Gastrocnemius medialis (tissue), 4 donors: ENCODE measurements at places on chromosomes 11 and 22. TPM values are rescaled to one million over a fixed set of nuclear protein-coding genes. Genes with fewer than 3 reads are reported as not detected.

- no peaks in the 10 kb centered on the region for H3K36me3 ChIP-seq
- no peak overlapping the region for H3K27ac ChIP-seq
- DNase-seq, result no peak
- no peak overlapping the region for H3K4me3 ChIP-seq
Observed at GRCh38 chr11:36012979-36013378, 69.1 kb downstream of the LDLRAD3 start.

DNA sequence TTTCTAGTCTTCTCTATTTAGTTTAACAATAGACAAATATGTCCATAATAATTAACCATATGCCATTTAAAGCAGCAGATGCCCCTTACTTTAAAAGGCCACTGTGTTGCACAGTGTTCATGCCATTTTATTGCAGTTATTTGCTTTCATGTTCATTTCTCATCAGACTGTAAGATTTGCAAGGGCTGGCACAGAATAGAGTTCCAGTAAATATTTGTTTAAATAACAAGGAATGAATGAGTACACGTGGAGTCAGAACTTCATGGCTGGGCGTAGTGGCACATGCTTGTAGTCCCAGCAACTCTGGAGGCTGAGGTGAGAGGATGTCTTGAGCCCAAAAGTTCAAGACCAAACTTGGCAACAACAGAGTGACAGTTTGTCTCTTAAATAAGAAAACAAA is 1228.6 kb downstream of the LRRC4C start:
- no peaks in the 10 kb centered on the region for H3K27me3 ChIP-seq
- no peaks in the 10 kb centered on the region for H3K36me3 ChIP-seq
- no peaks in the 10 kb centered on the region for H3K4me1 ChIP-seq
- no peak overlapping the region for H3K27ac ChIP-seq
- H3K4me3 ChIP-seq, result no peak overlapping the region

GRCh38 chr11:119478711-119479285 is 55.8 kb upstream of the THY1 start:
- H3K36me3 ChIP-seq, result no peaks in the 10 kb centered on the region
- no peak for DNase-seq
- no peak overlapping the region for H3K27ac ChIP-seq
- no peaks in the 10 kb centered on the region for H3K27me3 ChIP-seq
- H3K4me1 ChIP-seq, result peaks cover 4% of the 10 kb centered on the region
- H3K4me3 ChIP-seq, result no peak overlapping the region

The C11orf91 gene
- total RNA-seq, result not detected

The HEPACAM gene
- total RNA-seq, result not detected

DNA sequence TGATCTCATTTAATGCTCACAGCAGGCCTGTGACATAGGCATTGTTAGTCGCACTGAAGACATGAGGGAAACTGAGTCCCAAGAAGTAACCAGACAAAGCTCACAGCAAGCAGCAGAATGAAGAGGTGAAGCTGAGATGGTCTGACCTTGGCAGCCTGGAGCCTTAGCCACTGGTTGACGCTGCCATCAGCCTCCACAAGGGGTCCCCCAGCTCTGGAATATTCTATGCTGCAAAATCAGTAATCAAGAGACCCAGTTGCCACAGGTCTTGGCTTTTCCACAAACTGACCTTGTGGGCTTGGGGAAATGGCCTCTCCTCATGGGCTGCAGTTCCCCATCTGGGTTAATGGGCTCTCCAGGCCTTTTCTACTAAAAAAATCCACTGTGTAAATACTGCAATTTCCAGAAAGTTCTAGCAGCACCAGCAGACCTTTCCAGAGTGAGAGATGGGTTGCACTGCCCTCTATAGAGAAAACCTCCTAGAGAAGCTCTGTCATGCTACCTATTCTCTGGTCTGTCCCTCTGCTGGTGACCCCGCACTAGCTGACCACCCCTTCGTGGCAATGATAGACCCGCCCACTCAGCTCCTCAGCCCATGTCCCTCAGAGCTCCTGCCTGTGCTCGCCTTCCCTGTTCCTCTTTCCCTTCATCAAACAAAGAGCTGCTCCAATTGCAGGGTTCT is 22.6 kb upstream of the ISX start:
- peaks cover 7% of the 10 kb centered on the region for H3K27me3 ChIP-seq
- H3K27ac ChIP-seq, result no peak overlapping the region
- no peak for DNase-seq
- H3K4me1 ChIP-seq, result no peaks in the 10 kb centered on the region
- H3K36me3 ChIP-seq, result no peaks in the 10 kb centered on the region
- H3K4me3 ChIP-seq, result no peak overlapping the region

DNA sequence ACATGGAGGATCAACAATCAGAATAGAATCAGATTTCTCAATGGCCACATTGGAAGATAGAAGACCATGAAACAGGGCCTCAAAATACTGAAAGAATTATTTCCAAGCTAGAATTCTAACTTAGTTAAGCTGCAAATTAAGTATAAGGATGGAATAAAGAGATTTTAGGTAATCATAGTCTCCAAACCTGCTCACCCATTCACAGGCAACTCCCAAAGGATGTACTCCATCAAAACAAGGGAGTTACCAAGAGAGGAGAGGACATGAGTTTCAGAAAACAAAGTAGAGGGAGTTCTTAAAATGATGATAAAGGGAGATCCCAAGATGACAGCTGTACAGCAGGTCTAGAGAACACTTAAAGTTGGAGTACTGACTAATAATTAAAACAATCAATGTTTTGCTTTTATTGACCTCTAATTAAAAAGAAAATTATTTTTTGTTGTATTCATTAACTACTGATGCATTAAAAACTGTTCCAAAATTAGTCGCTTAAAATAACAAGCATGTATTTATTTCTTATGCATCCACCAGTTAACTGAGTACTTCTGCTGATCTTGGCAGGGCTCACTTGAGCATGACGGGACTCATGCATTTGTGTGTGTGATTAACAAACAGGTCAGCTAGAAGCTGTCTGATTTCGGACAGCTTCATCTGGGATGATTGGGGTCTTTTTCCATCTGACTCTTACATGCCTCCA is 95.6 kb downstream of the CD44 start:
- H3K27me3 ChIP-seq, result no peaks in the 10 kb centered on the region
- no peak overlapping the region for H3K27ac ChIP-seq
- peaks cover under 1% of the 10 kb centered on the region for H3K36me3 ChIP-seq
- H3K4me3 ChIP-seq, result no peak overlapping the region

The KDELR3 gene
- total RNA-seq, result not detected

DNA sequence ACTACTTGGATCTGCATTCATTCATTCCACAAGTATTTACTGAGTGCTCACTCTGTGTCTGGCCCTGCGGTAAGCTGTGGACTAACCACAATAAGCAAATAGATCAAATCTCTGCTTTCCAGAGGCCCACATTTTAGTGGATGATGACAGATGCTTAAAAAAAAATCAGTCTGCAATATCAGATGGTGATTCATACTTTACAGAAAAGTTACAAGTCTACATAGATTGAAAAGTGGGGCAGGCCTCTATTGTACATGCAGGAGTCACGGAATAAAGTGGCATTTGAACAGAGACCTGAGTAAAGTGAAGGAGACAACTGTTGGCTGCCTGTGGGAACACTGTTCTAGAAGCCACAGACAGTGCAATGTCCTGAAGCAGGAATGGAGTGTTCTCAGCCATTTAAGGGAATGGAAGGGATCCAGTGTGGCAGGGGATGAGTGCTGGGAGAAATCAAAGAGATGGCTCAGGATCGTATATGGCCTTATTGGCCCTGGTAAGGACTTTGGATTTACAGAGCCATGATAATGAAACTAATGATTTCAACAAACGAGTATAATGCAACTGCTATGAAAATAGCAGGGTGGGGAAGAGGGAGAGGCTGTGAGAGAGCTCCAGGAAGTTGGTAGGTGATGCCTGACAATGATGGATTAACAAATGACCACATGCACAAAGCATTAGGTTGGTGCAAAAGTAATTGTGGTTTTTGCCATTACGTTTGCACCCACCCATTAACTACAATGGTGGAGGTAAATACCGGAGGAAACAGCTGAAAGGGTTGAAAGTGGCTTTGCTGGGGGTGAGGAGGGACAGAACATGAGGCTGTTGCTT is 31.1 kb downstream of the TMEM45B start:
- H3K4me3 ChIP-seq, result no peak overlapping the region
- H3K4me1 ChIP-seq, result no peaks in the 10 kb centered on the region
- H3K27me3 ChIP-seq, result no peaks in the 10 kb centered on the region
- no peaks in the 10 kb centered on the region for H3K36me3 ChIP-seq

- no peak overlapping the region for H3K27ac ChIP-seq
- no peaks in the 10 kb centered on the region for H3K36me3 ChIP-seq
- H3K4me1 ChIP-seq, result no peaks in the 10 kb centered on the region
Observed at GRCh38 chr11:1087961-1088926, 13.6 kb downstream of the MUC2 start.

The RBM4 gene
- total RNA-seq, result 62.4 TPM

- no peak for DNase-seq
- H3K4me3 ChIP-seq, result no peak overlapping the region
- H3K4me1 ChIP-seq, result peaks cover 51% of the 10 kb centered on the region
- H3K27me3 ChIP-seq, result no peaks in the 10 kb centered on the region
Observed at GRCh38 chr11:72635309-72635915, 38.8 kb downstream of the PDE2A start.

The F2 gene
- total RNA-seq, result 3.0 TPM

The ZNF214 gene
- 2.0 TPM for total RNA-seq

The SOX6 gene
- total RNA-seq, result 42.3 TPM

DNA sequence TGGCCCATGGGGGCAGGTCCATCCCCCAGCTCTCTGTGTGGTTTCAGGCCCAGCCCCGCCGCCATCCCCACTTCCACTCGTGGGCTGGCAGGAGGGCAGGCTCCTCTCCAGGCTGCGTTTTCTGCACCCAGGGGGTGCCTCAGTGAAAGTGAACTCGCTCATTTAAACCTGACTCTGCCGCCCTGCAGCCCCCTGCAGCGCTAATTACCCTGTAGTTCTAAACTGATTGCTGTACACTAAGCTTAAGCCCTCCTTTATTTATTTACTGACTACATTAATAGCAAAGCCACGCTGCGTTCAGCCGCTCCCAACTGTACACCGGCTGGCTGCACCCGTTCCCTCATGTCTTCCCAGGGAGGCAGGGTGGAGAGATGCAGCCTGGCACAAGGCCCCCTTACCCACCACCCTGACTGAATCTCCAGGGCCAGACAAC is 36.6 kb upstream of the NNMT start:
- H3K27ac ChIP-seq, result peak overlapping the region; percentile 97
- DNase-seq, result no peak
- peaks cover 55% of the 10 kb centered on the region for H3K4me1 ChIP-seq
- no peaks in the 10 kb centered on the region for H3K27me3 ChIP-seq
- no peaks in the 10 kb centered on the region for H3K36me3 ChIP-seq

DNA sequence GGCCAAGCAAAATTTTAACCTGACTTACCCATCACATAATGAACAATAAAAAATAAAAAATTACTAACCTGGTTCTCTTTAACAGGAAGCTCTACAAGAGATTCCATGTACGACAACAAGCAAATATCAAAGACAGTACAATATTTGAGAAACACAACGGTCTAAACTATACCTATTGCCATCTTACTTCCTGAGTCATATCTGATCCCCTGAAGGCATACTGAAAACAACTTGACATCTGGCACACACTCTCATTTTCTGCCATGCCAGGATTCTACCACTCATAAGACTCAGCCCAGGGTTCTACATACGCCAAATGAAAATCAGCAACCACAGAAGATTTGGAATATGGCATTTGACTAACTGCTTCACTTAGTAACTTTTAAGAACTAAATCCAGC is 13.8 kb downstream of the DENND5A start:
- no peak for DNase-seq
- H3K27ac ChIP-seq, result no peak overlapping the region
- no peaks in the 10 kb centered on the region for H3K36me3 ChIP-seq
- peaks cover 2% of the 10 kb centered on the region for H3K4me1 ChIP-seq

- no peaks in the 10 kb centered on the region for H3K36me3 ChIP-seq
- H3K4me1 ChIP-seq, result no peaks in the 10 kb centered on the region
- H3K4me3 ChIP-seq, result no peak overlapping the region
- no peak overlapping the region for H3K27ac ChIP-seq
- DNase-seq, result no peak
Observed at GRCh38 chr11:134071766-134072402, 3.0 kb downstream of the JAM3 start.

DNA sequence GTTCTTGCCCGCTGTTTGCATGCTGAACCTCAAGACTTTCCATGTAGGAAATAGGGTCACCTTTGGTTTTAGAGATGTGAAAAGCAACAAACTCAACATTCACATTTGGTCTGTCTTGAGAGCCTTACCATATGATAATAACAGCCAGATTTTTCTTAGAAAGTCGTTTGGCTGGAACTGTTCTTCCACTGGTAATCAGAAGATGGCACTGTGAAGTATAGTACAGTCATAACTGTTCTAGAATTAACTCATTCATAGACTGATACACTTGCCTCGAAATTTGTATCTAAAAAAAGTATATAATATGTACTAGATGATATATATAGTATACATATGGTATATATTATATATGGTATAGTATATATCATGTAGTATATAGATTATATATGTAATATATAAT is 12.3 kb downstream of the LUZP2 start:
- no peaks in the 10 kb centered on the region for H3K36me3 ChIP-seq
- H3K4me3 ChIP-seq, result no peak overlapping the region
- no peak for DNase-seq
- H3K27me3 ChIP-seq, result no peaks in the 10 kb centered on the region

The P2RY2 gene
- 42.6 TPM for total RNA-seq

GRCh38 chr11:1257366-1257765 is 34.5 kb downstream of the MUC5B start:
- no peaks in the 10 kb centered on the region for H3K36me3 ChIP-seq
- H3K4me3 ChIP-seq, result no peak overlapping the region
- no peak overlapping the region for H3K27ac ChIP-seq
- no peak for DNase-seq
- H3K4me1 ChIP-seq, result peaks cover 4% of the 10 kb centered on the region
- H3K27me3 ChIP-seq, result no peaks in the 10 kb centered on the region

The SERPING1 gene
- 171 TPM for total RNA-seq

- H3K27ac ChIP-seq, result no peak overlapping the region
- H3K27me3 ChIP-seq, result no peaks in the 10 kb centered on the region
- H3K4me3 ChIP-seq, result no peak overlapping the region
- DNase-seq, result peak; percentile 4
Observed at GRCh38 chr11:72577271-72577721, 96.9 kb downstream of the PDE2A start.

GRCh38 chr22:24181996-24182899 is 961 bp downstream of the SUSD2 start:
- H3K27me3 ChIP-seq, result no peaks in the 10 kb centered on the region
- DNase-seq, result no peak
- H3K4me3 ChIP-seq, result no peak overlapping the region
- H3K27ac ChIP-seq, result no peak overlapping the region
- H3K4me1 ChIP-seq, result no peaks in the 10 kb centered on the region

The OR51E1 gene
- total RNA-seq, result 1.2 TPM

DNA sequence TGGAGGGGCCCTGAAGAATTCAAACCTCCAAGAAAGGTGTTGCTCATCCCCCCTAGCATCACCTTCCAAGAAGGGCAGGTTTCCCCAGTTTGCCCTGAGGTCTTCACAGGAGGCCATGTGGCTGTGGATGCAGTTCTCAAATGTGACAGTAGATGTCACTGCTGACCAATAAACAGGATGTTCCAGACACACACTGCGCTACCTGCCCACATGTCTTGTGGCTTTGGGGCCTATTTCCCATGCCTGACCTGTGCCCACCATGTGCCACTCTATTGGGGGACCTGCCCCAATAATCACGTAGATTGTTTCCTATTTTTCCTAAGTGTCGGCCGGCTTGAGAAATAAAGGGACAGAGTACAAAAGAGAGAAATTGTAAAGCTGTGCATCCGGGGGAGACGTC is 4.5 kb downstream of the GSTT2 start:
- H3K27me3 ChIP-seq, result no peaks in the 10 kb centered on the region
- no peak for DNase-seq
- no peak overlapping the region for H3K4me3 ChIP-seq
- H3K27ac ChIP-seq, result no peak overlapping the region

The KRTAP5-10 gene
- not detected for total RNA-seq

GRCh38 chr11:123543797-123544196 is 110.6 kb downstream of the SCN3B start:
- DNase-seq, result no peak
- H3K36me3 ChIP-seq, result no peaks in the 10 kb centered on the region
- no peak overlapping the region for H3K4me3 ChIP-seq
- H3K27me3 ChIP-seq, result no peaks in the 10 kb centered on the region
- no peak overlapping the region for H3K27ac ChIP-seq

The MLC1 gene
- not detected for total RNA-seq
